Right renal cortex interstitium (tissue), 3 donors: ENCODE measurements at places on chromosomes 5 and 9.

DNA sequence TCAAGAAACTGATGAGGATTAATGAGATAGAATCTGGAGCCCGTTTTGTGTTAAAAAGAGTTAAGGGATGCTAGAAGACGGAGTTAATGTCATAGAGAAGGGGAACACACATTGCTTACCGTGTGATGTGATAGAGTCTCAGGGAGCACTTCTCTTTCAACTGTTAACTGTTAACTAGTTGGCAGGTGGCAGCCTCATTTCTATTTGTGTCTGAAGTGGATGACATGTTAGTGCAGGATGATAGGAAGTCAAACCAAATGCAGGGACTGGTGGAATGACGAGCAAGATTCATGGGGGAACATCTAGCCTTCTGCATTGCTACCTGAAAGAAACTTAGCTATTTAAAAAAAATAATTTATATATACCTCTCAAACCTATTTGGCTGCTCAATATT lies 222.7 kb downstream of the MAST4 start:
- DNase-seq = no peak

GRCh38 chr5:133298447-133298846 lies 246.6 kb downstream of the HSPA4 start:
- DNase-seq = no peak

DNA sequence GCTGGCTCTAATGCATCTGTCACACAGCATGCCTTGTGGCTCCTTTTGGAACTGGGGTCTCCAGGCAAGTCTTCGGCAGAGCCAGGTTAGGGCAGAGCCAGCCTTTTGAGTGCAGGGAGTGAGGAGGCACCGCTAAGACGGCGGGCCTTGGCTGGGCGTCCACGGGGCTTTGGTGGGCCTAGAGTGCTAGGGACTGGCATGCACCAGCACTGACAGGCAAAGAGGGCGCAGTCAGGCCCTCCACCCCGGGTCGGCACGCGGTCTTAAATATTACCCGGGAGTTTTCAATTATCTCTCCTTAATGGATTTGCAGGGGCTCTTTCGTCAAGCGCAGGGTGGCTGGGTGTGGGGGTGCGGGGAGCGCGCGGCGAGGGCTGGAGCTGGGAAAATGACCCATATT lies 444.4 kb downstream of the SPATA31A7 start:
- no peak for DNase-seq

- no peak for DNase-seq
Observed at GRCh38 chr5:147339313-147339712, 104.5 kb downstream of the STK32A start.

DNA sequence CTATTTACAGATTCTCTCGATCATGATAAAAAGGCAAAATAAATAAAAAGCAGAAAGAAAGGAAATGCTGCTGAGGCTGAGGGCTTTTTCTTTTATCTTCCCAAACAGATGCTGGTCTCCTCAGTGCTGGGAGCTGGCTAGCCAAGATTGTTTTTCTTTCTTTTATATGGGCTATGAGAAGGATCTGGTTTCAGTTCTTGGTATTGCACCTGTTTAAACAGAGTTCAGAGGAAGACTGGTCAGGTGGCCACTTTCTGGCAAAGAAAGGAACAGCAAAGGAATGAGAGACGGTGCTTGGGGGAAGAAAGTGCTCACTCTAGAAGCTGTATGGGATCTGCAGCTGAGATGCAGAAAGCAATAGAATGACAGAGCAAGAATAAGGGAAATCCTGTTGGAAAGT lies 88.9 kb downstream of the SLF1 start:
- no peak for DNase-seq

- DNase-seq = no peak
Observed at GRCh38 chr5:53613061-53613460, 52.6 kb downstream of the NDUFS4 start.

- no peak for DNase-seq
Observed at GRCh38 chr5:173474881-173475287, 141.6 kb downstream of the BOD1 start.

DNA sequence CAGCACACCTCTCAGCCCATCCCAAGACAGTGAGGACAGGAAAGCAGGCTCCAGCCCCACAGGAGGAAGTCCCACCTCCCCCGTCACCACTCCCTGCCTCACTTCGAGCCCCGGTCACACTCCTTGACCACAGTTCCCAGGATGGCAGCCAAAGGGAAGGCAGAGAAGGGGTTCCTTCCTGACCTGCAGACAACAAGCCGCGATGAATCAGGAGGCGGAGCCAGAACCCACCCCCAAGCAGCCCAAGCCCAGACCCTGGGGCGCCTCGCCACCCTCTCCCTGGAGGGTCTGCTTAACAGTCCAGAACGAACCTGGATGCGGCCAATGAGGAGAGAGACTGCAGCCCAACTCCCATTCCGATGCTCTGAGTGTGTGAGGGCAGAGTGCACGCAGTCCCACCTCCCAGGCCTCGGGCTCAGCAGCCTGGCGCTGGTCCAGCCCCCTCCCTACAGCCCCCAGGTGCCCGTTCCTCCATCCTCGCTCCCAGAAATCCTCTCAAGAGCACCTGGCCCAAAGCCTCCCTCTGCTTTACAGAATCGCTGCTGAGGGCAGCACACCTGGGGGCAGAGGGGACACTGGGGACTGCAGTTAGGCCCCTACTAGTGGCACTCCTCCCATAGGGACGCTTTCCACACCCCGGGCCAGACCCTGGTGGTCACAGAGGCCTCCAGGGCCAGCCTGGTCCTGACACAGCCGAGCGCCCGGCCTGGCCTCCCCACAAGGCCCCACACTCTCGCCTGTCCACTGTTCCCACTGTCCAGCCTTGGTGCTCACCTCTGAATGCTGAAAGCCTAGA lies 69.6 kb upstream of the LRRTM2 start:
- DNase-seq = no peak

- DNase-seq = no peak
Observed at GRCh38 chr5:127785098-127785927, 82.1 kb downstream of the CCDC192 start.

DNA sequence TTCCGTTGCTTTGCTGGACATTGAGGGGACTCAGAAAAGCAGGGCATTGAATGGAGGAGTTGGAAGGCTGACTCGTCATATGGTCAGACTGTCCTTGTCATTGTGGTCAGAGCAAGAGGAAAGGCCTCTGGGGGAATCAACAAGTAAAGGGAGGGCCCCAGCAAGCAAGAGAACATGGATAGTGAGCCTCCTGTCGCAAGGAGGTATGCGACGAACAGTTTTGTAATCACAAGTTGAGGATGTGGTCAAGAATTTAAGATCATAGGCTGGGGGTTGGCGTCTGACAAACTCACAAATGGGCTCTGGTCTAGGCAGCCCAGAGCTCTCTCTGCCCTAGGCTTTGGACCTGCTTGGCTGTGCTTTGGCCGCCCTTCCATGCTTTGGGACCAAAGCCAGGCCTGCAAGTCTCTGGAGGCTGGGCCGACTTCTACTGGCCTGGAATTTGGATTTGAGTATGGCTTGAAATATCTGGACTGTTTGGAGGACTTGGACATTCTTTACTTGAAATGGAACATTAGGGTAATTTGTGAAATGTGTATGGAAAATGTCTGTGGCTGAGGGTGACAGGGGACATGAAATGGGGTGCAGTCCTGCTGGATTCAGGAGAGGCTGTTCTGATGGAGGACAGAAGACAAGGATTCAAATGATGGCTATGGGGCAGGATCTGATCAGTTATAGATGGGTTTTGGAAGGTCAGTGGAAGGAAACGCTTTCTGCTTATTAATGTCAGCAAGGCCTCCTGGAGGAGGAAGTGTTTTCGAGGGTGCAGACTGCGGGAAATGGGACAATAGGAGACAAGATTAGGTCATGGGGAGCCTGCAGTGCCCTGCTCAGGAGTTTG lies 19.2 kb upstream of the NDST1 start:
- no peak for DNase-seq

- no peak for DNase-seq
Observed at GRCh38 chr9:105073147-105073546, 145.2 kb upstream of the ABCA1 start.

GRCh38 chr9:81083854-81084512 lies 605.4 kb downstream of the TLE1 start:
- no peak for DNase-seq

- DNase-seq = no peak
Observed at GRCh38 chr5:173524136-173524535, 92.3 kb downstream of the BOD1 start.

DNA sequence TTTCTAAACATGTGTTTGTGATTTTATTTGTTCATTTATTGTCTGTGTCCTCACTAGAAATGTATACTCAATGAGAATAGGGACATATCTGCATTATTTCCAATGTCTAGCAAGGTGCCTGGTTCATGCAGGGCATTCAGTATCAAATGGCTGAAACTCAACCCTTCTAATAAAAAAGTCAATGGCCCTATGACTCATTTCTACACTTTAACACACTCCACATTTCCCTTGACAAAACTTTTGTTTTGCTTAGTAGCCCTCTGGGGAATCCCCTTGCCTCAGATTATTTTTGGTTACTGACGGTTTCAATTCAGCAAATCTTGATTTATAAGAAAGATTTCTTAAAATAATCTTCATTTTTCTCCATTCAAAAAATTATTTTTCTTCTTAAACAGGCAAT lies 206.0 kb upstream of the DMRTA1 start:
- no peak for DNase-seq

GRCh38 chr5:56705217-56705616 lies 110.1 kb upstream of the MAP3K1 start:
- DNase-seq = no peak

- DNase-seq = no peak
Observed at GRCh38 chr5:143760131-143760505, 51.8 kb upstream of the HMHB1 start.

DNA sequence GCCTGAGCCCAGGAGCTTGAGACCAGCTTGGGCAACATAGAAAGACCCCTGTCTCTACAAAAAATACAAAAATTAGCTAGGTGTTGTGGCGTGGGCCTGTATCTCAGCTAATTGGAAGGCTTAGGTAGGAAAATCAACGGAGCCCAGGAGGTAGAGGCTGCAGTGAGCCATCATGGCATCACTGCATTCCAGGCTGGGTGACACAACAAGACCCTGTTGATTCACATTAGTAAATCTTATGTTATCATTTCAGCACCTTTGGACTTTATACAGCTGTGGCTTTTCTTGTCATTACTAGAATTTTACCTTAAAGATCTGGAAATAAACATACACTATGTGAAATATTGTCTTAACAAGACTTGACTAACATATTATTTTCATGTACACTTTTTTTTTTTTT lies 185.0 kb downstream of the ZNF608 start:
- DNase-seq = no peak

DNA sequence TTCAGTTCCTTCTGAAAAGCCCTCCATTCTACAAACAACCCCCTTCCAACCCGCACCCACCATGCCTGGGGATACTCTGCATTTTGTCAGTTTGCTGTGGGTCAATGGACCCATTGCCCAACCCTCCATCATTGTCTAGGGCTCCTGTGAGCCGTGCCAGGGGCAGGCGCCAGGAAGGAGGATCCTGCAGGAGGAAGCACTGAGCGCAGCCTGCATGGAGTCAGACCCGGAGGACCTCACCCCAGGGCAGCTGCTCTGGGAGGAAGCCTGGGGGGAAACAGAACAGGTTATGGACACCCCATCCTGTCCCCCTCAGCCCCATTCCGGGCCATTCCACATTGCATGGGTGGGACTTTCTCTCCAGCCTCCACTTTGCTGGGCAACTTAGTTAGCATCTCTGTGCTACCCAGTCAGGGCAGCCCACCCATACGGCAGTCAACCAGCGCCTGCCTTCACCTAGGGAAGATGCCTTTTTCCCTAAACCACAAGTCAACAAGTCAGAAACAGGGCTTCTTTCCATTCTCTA lies 48.6 kb upstream of the VDAC1 start:
- no peak for DNase-seq

DNA sequence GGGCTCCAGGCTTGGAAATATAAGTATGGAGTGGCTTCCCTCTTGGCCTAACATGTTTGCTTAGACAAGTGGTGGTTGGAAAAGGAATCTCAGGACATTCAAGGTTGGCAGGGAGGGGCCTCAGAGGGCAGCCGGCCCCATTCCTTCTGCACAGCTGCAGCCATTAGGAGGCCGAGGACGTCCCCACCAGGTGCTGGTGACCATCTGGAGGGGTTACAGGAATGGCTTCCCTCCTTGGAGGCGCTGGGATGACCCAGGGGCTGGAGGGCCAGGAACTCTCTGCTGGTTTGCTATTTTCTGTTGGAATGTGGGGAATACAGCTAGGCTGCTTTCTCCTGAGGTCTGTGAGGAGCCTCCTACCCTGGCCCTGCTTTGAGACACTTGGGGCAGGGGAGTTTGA lies 18.5 kb downstream of the STC2 start:
- no peak for DNase-seq
